Stimulated activated CD8-positive, alpha-beta memory T cell treated with anti-CD3 and anti-CD28 coated beads, Interleukin-4, amount 100 ng/mL, for 1 hour (primary cell): ENCODE measurements at places on chromosomes 5 and 9.

DNA sequence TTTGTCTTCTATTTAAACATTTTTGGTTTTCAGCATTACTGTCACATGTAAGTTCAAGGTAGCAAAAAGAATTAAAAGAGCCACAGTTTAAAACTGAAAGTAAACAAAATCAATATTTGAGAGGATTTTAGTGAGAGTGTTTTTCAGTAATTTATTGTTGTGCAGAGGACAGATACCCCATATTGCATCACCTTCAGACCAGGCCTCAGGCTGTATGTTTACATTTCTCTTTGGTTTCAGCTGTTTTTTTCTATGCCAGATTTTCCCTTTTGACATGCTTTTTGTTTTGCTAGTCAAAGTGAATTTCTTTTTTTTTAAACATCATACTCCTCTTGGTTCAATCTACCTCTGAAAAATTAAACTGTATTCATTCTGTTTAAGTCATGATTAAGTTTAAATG is 47.2 kb downstream of the MAST4 start:
- DNase-seq, result no peak

GRCh38 chr5:59178482-59178881 is 595.6 kb downstream of the RAB3C start:
- DNase-seq, result no peak

DNA sequence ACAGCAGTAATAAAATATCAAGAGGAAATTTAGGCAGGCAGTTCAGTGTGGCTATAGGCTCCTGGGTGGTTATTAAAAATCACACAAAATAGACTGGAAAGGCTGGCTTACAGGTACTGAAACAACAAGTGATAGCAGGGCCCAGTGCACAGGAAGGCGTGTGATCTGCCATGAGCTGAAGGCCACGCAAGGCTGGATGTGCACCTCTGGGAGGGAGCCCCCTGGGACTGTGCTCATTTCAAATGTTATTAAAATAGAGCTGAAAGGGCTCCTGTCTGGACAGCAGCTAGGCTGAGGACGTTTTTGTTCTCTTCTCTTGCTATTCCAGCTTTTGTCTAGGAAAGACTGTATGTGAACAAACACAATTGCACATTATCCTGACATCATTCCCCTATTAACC is 324.3 kb upstream of the RFX3 start:
- no peak for DNase-seq

- no peak for DNase-seq
Measured at GRCh38 chr5:14235872-14236271, 92.7 kb downstream of the TRIO start.

DNA sequence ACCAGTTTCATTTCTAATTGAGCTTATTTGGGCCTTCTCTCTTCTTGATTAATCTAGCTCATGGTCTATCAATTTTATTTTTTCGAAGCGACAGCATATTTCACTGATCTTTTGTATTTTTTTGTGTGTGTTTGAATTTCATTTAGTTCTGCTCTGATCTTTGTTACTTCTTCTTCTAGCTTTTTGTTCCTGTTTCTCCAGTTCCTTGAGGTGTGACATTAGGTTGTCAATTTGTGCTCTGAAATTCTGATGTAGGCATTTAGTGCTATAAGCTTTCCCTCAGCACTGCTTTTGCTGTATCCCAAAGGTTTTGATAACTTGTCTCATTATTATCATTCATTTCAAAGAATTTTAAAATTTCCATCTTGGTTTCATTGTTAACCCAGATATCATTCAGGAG is 67.3 kb downstream of the STRBP start:
- no peak for DNase-seq

GRCh38 chr5:159759791-159760290 is 156.4 kb upstream of the ADRA1B start:
- DNase-seq, result no peak

DNA sequence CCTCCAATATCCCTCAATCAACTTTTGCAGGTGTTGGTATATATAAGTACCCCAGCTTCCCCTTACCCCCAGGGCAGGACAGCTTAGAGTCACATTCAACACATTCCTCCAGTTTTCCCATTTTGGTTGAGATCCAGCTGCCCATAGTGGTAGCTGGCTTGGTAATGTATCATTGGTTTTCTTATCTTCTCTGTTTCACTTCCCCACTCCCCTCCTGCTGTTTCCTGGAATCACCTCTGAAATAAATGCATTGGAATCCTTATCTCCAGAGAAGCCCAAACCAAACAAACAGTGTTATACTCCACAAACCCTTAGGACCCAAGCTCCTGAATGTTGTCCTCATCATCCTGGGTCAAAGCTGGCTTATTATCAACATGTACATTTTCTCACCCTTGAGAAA is 184.8 kb downstream of the TMEM38B start:
- DNase-seq, result no peak

GRCh38 chr9:76188286-76188685 is 205.9 kb downstream of the RFK start:
- no peak for DNase-seq

- DNase-seq, result no peak
Measured at GRCh38 chr5:42337143-42337542, 86.1 kb upstream of the GHR start.

DNA sequence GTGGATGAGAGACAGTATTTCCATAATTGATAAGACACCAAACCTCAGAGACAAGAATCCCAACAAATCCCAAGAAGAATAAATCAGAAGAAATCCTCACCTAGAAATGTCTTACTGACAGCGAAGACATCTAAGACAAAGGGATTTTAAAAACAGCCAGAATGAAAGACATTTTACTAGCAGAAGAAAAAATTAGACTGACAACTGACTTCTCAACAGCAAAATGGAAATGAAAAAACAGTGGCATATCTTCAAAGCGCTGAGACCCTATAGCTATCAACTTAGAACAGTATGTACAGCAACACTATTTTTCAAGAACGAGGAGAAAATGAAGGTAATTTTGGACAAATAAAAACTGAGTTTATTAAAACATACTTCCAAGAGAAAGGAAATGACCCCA is 16.3 kb downstream of the TTLL11 start:
- no peak for DNase-seq

DNA sequence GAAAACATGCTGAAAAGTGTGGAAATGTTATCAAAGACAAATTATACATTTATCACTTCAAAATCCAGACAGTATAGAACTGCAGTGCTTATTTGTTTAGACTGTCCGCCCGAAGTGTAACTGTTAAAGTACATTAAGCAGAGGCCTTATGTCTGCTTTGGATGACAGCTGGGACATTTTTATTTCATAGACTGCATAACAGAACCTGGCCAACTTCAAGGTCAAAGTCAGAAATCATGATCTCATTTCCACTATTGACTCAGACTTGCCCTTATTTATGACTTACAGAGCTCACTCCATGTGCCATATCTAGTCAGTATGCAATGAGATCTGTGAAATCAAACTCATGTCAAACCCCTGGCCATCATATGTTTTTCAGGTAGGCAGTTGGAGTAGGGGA is 87.7 kb downstream of the RAB3C start:
- no peak for DNase-seq

DNA sequence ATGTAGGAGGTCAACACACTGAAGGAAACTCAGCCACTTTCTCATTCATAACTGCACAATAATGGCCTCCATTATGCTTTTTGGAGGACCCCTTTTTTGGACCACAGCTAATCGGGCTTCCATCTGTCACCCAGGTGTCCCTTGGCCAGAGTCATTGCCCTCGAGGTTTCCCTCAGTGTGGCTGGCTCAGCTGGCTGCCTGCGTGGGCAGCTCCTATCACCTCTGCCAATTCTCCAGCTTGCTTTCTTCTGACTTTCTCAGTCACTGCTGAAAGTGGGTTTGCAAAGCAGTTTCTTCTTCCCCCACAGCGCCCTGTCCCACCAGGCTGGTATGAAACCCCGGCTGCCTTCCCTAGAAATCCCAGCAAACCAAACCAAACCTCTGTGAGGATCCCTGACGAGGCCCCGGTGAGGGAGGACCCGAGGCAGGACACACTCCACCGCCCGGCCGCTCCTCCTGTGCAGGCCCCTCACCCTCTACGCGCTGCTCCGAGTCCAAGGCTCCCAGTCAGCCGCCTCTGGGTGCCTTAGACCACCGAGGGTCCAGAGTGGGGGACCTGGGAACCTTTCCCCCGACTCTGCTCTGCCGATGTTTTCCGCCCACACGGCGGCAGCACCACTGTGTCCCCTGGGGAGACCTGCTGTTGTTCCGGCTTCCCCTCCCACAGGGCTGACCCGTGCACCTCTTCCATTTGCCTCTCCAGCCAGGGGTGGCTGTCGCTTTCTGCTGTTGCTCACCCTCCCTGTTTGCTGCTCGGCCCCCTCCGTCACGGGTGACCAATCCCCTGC is 109.5 kb downstream of the TENT4A start:
- no peak for DNase-seq

DNA sequence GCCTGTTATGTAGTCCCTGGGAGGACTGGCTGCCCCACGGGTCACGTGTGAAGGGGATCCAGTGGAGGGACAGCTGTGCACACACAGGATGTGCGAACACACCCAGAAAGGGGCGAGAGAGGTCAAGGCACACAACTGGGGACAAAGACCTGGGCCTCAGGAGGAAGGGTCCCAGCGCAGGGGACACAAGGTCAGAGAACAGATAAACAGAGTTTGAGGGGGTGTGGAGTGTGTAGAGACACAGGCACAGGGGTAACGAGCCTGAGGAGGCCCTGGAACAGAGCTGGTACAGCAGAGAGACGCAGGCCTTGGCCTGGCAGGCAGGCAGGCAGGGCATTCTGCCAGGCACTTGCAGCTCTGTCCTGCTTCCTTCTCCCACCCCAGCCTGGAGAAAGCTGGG is 14.8 kb upstream of the PSMD5 start:
- no peak for DNase-seq

DNA sequence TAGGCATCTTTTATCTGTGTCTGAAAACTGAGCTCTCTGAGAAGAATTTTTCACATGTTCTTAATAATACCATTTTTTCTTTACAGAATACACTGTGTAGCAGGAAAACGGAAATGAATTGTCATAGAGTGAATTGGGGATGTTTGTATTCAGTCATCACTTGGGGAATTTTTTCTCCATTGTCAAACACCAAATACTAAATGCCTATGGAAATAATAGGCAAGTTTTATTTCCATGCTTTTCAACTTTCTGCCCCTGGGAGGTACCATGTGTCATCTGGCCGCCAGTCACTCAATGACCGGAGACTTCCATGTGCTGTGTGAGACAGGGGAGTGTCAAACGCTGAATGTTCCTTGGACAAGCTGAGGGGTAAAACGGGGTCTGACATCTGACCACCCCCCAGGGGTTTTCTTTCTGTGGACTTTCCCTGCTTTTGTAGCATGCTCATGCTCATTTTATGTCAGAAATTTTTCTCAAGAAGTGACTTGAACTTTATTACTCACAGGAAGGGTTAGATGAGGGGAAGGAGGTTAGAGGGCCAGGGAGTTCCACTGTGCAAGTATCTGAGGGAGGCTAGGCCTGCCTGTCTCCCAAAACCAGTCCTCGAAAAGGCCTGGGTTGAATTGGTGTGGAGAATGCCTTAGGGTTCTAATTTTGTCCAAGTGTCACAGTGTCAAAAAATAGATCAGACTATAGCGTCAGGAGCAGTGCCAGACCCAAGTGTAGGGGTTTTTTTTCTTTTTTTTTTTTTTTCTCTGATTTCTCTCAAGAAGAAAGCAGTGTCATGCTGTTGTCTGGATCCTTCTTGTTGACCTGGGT is 438.6 kb downstream of the AGTPBP1 start:
- DNase-seq, result no peak

DNA sequence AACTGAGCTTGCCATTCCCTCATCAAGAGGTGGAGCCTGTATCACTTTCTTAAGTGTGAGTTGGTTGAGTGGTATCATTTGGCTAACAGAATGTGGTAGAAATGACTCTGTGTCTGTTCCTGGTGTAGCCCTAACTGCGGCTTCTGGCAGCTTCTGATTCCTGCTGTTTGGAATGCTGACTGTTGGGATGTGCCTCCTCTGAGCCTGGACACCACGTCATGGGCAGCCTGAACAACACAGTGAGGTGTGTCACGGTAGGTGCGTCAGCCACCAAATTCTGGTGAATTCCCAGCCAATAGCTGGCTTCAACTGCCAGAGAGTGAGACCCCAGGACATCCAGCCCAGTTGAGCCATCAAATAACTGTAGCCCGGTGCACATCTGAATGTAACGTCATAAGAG is 6.1 kb upstream of the C9orf152 start:
- no peak for DNase-seq

- DNase-seq, result no peak
Measured at GRCh38 chr9:125538092-125538473, 168.9 kb downstream of the MAPKAP1 start.

DNA sequence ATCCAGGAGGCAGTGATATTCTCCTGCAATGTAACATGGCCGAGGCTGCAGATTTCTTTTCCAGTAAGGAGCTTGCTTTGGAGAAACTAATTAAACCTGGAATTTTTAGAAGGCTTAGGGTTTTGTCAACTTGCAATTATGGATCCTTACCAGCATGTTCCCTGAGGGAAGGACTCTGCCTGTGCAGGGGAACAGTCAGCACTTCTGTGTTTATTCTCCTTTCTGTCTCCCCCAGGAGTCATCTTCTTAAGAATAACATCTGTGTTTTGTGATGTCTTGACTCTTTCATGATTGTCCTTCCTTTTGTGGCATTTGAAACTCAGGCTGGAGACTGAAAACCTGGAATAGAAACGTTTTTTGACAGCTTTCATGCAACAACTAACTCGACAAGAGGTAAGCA is 80.5 kb upstream of the TNFSF8 start:
- no peak for DNase-seq

GRCh38 chr9:91515074-91515687 is 91.5 kb upstream of the NFIL3 start:
- DNase-seq, result no peak

DNA sequence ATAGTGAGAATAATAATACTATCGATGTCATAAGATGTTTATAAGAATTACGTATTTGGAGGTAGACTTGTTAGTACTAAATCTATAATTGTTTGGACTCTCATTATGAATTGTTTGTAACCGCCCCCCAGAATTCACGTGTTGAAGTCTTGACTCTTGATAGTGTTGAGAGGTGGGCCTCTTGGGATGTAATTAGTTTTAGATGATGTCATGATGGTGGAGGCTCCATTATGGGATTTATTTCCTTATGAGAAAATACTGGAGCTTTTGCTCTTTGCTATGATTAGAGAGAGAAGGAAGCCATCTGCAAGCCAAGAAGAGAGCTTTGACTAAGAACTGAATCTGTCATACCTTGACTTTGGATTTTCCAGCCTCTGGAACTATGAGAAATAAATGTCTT is 142.2 kb downstream of the PRDM9 start:
- DNase-seq, result no peak
